ENCODE measurements at places on chromosomes 13 and 19.

GRCh38 chr13:75685239-75685697 lies 49.1 kb downstream of the LMO7 start:
- DNase-seq = no peak

DNA sequence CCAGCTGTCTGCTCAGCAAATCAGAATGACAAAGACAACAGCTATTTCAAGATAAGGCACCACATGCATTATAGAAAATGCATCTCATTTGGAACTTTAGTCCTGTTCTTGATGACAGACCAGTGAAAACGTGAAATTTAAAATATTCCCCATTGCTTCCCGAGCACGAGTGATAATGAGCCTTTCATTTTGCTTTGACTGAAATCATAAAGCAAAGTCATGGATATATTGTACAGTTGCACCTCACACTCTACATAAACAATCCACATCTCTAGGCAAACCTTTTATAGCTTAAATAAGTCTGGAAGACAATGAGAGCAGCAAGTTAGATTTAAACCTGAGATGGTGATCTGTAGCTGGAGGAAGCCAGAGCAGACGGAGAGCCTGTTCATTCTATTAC lies 79.1 kb downstream of the FAM216B start:
- DNase-seq = no peak

DNA sequence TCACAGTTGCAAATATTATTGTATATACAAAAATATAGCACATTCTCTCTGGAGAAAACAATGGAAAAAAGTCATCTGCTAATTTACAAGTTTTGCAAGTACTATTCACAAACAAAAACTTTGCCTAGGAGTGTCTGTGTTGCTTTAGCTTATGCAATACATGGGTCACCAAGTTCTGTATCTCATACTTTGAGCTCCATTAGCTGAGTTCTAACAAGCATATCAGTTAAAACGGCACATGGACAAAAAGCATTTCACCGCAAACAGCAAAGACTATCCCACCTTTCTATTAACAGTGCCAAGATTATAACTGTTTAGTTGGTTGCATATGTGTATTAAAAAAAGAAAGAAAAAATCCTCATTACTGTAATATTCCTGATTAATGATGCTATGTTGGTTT lies 4.6 kb downstream of the SPRY2 start:
- no peak for DNase-seq

- no peak for DNase-seq
Measured at GRCh38 chr19:32206065-32206464, 139.3 kb upstream of the ZNF507 start.

- no peak for DNase-seq
Measured at GRCh38 chr19:18850471-18851375, 19.0 kb downstream of the UPF1 start.

DNA sequence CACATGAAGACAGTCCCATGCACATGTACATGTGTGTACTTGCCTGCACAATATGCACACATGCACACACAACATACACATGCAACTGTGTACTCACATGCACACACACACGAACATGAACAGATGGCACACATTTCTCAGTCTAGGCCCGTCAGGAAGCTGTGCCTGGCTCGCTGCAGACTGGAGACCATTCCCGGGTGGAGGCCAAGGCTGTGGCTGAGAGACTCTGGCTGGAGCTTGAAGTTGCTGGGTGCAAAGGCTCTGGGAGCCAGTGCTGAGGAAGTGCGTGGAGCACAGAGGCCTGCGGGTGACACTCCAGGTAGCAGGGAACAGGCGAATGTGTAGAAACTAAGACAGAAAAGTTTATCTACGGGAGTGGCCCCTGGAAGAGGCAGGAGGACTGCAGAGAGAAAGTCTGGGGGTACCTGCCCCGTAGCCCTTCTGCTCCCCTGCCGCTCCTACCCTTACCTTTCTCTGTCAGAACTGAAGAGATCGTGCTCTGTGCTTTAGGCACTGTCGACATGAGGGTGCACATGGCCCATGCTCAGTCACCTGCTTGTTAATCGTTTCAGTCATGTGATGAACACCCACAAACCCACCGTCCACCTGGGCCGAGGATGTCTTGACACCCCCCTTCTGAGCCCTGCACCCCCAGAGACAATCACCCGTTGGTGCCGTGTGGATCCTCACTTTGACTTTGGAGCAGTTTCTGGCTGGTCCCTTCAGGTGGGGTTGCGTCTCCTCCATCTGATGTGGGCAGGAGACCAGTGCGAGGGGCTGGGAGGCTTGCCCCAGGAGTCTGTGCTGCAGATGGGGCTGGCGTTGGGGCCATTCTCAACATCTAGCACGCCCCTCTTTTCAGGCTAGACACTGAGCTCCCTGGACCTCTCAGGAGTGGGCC lies 69.4 kb downstream of the TEX29 start:
- DNase-seq = no peak

DNA sequence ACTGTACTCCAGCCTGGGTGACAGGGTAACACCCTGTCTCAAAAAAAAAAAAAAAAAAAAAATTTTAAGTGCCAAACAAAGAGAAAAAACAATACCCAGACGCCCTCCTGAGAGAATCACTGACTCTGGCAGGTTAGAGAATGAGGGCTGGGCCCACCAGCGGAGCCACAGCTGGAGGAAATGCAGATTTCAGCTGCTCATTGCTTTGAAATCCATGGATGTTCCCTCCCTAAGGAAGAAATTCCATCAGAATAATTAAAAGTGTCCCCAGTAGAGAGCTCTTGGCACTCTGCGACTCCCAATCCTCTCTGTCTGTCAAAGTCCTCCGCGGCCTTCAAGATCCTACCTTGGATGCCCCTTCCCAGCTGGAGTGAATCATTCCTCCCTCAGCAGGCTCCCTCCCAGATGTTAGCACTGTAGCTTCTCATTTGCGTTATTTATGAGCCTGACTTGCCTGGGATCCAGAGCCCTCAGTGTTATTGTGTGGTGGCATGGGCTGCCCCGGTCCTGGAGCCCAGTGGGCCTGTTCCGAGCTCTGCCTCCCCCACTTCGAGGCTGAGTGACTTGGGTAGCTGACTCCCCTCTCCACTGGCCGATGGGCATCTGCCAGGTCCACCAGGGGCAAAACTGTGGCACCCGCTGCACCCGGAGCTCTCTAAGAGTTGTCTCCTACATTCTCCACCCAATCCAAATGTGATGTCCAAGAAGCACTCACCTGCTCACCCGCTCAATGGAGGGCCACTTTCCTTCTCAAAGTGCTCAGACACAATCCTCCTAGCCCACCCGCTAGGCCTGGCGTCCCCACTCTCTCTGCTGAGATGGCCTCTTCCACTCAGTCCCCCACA lies 47.0 kb downstream of the SERP2 start:
- no peak for DNase-seq

- no peak for DNase-seq
Measured at GRCh38 chr19:13134626-13135025, 15.5 kb downstream of the STX10 start.

GRCh38 chr13:106449096-106449495 lies 86.4 kb downstream of the EFNB2 start:
- no peak for DNase-seq

DNA sequence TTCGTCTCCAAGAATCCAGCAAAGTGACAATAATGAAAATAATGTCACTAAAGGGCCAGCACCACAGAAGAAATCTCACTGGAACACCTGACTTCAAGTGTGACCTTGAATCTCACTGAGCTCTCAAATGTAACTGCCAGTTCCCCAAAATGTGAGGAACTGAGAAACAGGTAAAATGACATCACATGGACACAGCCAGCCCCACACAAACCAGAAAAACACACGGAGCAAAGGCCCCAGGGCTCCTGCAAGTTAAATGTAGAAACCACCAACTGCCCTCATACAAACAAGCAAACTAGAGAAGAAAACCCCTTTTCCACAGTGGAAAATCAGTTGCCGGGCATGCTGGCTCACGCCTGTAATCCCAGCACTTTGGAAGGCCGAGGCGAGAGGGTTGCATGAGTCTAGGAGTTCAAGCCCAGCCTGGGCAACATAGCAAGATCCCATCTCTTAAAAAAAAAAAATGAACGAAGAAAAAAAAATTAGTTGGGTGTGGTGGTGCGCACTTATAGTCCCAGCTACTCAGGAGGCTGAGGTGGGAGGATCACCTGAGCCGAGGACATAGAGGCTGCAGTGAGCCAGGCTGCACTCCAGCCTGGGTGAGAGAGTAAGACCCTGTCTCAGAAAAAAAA lies 8.7 kb upstream of the KANK2 start:
- DNase-seq = no peak

- no peak for DNase-seq
Measured at GRCh38 chr13:100363874-100364273, 224.7 kb downstream of the GGACT start.

GRCh38 chr13:22925881-22926747 lies 254.7 kb upstream of the SGCG start:
- no peak for DNase-seq

- no peak for DNase-seq
Measured at GRCh38 chr19:58356766-58357480, 3.6 kb upstream of the A1BG start.

DNA sequence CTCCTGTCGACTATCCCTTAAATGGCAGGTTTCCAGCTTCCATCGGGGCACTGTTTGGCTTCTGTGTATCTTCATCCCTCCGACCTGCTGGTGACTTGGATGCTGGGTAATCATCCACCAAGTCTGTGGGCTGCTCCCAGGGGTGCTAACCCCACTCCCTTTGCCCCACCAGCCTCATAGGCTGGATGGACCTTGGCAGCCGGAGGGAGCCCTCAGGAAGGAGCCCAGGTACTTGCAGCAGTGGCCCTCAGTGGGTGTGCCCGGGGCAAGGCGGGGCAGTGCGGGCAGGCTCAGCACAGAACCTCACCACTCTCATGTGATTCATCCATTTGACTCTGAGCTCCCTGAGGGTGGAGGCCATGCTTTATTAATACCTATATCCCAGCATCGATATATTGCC lies 27.4 kb upstream of the TUBGCP3 start:
- DNase-seq = no peak

DNA sequence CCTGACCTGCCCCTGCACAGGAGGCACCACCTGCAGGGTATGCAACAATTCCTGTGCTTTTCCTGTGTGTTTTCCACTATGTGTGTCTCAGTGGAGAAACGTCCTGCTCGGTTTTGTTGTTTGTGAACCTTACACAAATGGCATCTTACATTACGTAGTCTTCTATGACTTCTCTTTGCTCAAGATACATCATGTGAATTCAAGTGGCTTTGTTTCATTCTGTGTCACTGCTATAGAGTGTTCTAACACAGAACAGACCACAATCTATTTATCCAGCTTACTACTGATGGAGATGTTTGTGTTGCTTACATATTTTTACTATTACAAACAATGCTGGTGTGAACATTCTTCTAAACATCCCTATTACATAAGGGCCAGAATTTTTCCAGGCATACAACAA lies 97.7 kb downstream of the ANKRD10 start:
- DNase-seq = no peak

GRCh38 chr19:2629491-2630351 lies 72.8 kb downstream of the GNG7 start:
- no peak for DNase-seq

GRCh38 chr13:33296793-33297425 lies 11.4 kb upstream of the STARD13 start:
- peak; percentile 54 for DNase-seq

GRCh38 chr13:97460004-97460775 lies 26.2 kb downstream of the RAP2A start:
- no peak for DNase-seq

- no peak for DNase-seq
Measured at GRCh38 chr13:28147495-28147894, 9.2 kb downstream of the PAN3 start.

DNA sequence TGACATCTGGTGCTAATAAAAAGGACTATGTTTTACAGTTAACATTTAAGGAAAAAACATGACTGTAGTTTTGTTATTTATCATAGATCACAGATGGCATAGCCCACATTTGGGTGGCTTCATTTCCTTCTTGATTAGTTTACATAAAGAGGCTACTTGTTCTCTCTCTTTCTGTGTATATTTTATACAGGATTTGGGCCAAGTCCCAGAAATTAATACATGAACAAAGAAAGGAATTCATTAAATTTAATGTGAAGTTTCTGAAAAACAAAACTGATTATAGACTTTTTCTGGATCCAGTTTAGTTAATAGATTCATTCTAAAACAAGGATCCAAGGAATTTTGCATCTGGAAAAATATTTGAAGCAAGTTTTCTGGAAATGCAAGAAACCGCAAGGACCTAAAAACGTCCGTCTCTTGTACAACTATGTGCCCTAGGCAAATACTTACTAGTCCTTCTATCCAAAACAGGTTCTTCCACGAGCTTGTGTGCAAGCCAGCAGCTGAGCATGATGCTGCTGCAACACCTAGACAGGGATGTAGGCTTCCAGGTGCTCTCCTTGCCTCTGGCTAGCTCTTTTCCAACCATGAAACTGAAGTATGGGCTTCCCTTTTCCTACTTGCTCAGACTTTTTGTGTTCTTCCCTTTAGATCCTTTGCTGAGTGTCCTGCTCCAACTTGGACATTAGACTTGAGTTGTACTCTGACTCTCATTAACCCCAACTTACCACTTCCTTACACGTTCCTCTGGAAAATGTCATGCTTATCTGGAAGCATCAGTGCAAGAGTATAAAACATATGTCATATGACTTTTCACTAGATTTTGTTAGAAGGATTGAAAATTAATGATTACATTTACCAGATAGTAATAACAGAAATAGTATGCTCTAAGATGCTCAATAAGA lies 161.5 kb upstream of the STARD13 start:
- no peak for DNase-seq

- no peak for DNase-seq
Measured at GRCh38 chr19:17172624-17173345, 42.4 kb upstream of the USE1 start.

GRCh38 chr13:107808389-107808788 lies 406.9 kb downstream of the LIG4 start:
- no peak for DNase-seq

DNA sequence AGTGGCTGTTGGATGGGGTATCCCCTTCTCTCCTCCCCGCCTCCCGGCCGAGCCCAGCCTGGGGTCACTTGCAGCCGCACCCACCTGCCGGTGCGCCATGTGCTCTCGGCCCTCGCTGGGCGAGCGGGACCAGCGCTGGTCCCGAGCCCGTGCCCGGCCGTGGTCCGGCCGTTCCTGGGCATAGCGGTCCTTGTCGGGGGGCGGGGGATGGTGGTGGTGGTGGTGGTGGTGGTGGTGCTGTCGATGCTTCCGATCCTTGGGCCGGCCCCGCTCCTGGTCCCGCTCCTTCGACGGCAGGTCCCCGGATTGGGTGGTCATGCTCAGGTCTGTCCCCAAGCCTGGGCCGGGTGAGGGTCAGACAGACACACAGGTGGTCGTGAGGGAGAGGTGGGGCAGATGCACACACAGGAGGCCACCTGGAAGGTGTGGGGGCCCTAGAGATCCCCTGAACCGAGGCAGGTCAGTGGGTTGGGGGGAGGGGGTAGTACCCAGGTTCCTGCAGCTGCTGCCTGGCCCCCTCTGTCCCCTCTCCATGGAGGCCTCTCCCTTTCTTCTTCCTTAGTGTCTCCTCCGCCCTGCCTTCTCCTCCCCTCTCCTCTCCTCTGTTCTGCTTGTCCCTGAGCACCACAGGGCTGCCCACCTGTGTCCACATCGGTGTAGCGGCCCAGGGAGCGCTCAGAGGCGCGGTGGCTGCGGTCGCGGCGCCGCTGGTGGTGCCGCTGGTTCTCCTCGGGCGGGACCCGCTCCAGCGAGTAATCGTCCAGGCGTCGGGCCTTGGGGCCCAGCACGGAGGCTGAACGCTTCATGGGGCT lies 58.7 kb downstream of the IER2 start:
- DNase-seq = no peak

- DNase-seq = no peak
Measured at GRCh38 chr13:20351281-20352022, 119.3 kb upstream of the GJB6 start.

GRCh38 chr13:24280720-24281119 lies 28.7 kb upstream of the C1QTNF9 start:
- DNase-seq = no peak

- DNase-seq = no peak
Measured at GRCh38 chr19:17860331-17860992, 752 bp downstream of the RPL18A start.

Measured in SK-N-DZ (cell line).